ENCODE measurements at places on chromosomes 1 and 21.

GRCh38 chr1:29211086-29212030 lies 19.4 kb downstream of the MECR start:
- no peaks in the 10 kb centered on the region for H3K27me3 ChIP-seq
- no peaks in the 10 kb centered on the region for H3K4me1 ChIP-seq
- H3K36me3 ChIP-seq = peaks cover 82% of the 10 kb centered on the region
- H3K27ac ChIP-seq = no peak overlapping the region
- ATAC-seq = no peak

DNA sequence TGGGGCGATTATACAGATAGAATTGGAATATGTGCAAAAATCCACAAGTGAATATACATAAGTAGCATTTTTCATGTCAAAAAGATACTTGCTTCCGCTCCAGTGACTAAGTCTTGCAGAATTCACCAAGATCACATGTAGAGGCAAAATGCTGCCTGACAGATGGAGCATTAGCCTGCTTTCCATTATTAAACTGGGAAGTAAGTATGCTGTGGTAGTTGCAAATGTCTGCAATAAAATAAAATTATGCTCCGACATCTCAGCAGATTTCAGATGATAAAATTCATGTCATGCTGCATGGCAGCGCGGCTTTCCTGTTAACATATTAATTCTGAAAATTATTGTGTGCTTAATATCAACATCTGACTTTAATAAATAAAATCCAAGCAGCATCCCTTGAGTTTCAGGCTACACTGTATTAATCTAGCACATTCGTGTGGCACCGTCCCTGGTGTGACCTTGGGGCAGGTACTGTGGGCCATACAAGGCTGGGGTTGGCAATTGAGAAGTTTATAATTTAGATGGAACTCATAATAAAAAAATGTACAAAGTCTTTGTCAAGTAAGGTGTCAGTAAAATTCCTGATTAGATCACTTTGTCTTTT lies 366.4 kb upstream of the ZP4 start:
- no peaks in the 10 kb centered on the region for H3K4me1 ChIP-seq
- no peaks in the 10 kb centered on the region for H3K36me3 ChIP-seq
- no peak overlapping the region for H3K4me3 ChIP-seq
- no peak for ATAC-seq
- no peaks in the 10 kb centered on the region for H3K27me3 ChIP-seq
- H3K27ac ChIP-seq = no peak overlapping the region

- no peak overlapping the region for H3K4me3 ChIP-seq
- no peak overlapping the region for H3K27ac ChIP-seq
- no peaks in the 10 kb centered on the region for H3K4me1 ChIP-seq
- H3K27me3 ChIP-seq = peaks cover 5% of the 10 kb centered on the region
Measured at GRCh38 chr1:113993766-113994165, 14.5 kb downstream of the OLFML3 start.

DNA sequence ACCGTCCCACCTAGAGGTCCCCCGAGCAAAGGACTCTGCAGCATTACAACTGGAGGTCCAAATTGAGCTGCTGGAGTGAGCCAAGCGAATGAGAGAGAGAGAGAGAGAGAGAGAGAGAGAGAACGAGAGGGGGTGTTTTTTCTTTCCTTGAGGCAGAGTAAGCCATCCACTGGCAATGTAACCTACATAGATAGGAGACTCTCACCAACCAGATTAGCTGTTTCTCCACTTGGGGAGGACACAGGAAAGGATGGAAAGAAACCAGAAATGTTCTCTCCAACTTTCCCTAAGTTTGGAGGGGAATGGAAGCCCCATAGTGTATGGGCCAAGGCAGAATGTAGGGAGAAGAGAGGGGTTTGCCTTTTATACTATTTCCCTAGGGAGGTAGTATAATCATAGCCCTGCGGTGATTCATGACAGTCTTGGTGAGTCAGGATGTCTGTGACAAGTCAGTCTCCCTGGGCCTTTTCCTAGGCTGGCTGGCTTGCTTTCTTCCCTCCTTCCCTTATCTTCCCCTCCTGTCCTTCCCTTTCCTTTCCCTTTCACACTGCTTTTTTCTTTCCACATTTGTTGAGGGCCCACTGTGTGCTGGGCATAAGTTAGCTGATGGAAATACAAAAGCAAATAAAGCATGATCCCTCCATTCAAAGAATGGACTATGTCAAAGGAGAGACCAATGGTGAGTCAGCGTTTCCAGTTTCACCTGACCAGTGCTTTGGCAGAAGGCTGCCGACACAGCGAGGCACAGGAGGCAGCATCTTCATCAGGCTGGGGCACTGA lies 7.1 kb downstream of the FNDC7 start:
- H3K4me1 ChIP-seq = no peaks in the 10 kb centered on the region
- H3K36me3 ChIP-seq = no peaks in the 10 kb centered on the region
- H3K4me3 ChIP-seq = no peak overlapping the region
- ATAC-seq = no peak
- no peaks in the 10 kb centered on the region for H3K27me3 ChIP-seq
- no peak overlapping the region for H3K27ac ChIP-seq

DNA sequence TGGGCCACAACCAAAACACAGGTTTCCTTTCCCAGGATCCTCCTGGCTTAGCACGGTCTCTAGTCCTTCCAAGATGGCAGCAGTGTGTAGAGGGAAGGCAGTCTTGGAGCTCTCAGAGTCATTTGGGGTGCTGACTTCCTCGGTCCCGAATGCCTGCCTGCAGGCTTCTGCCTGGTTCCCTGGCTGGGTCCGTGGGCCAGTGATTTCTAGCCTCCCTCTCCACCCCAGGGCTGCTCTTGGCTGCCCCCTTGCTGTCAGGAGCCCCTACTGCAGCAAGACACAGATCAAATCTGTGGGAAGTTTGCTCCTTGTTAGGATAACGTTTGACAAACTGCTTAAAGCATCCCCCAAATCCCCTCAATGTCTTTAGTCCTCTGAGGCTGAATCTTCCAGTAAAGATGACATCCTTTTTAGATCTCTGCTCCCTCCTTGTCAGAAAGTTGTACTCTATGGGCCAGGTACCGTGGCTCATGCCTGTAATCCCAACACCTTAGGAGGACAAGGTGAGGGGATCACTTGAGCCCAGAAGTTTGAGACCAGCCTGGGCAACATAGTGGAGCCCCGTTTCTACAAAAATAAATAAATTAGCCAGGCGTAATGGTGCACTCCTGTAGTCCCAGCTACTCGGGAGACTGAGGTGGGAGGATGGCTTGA lies 272.5 kb downstream of the RRAGC start:
- H3K27me3 ChIP-seq = peaks cover 27% of the 10 kb centered on the region
- ATAC-seq = no peak
- no peak overlapping the region for H3K4me3 ChIP-seq
- no peaks in the 10 kb centered on the region for H3K4me1 ChIP-seq

GRCh38 chr1:200179781-200180160 lies 152.3 kb downstream of the NR5A2 start:
- no peak for ATAC-seq
- no peaks in the 10 kb centered on the region for H3K36me3 ChIP-seq

GRCh38 chr21:37916310-37917051 lies at the start of gene KCNJ6:
TSS of gene KCNJ6 (minus strand) at chr21:37916457. CDS start at chr21:37840682, 75,775 bp downstream.
- H3K4me1 ChIP-seq = peaks cover 10% of the 10 kb centered on the region
- H3K27me3 ChIP-seq = peaks cover 85% of the 10 kb centered on the region
- H3K27ac ChIP-seq = no peak within 1 kb of the TSS
- H3K4me3 ChIP-seq = peak within 1 kb of the TSS; percentile 8

GRCh38 chr1:210700511-210700910 lies 371.8 kb downstream of the HHAT start:
- no peak overlapping the region for H3K27ac ChIP-seq
- no peaks in the 10 kb centered on the region for H3K4me1 ChIP-seq
- H3K27me3 ChIP-seq = no peaks in the 10 kb centered on the region
- no peak for ATAC-seq
- H3K4me3 ChIP-seq = no peak overlapping the region

GRCh38 chr1:217617126-217617525 lies 13.8 kb downstream of the GPATCH2 start:
- no peak for ATAC-seq
- no peaks in the 10 kb centered on the region for H3K27me3 ChIP-seq
- no peak overlapping the region for H3K4me3 ChIP-seq
- H3K27ac ChIP-seq = no peak overlapping the region
